GM20000 (cell line): ENCODE measurements at places on chromosomes 12 and 14.
A peak's percentile ranks its signal among the peaks of the same experiment; 100 is the strongest.

- no peak for DNase-seq
These were observed 90.1 kb downstream of the NCOR2 start for GRCh38 chr12:124477107-124477915.

DNA sequence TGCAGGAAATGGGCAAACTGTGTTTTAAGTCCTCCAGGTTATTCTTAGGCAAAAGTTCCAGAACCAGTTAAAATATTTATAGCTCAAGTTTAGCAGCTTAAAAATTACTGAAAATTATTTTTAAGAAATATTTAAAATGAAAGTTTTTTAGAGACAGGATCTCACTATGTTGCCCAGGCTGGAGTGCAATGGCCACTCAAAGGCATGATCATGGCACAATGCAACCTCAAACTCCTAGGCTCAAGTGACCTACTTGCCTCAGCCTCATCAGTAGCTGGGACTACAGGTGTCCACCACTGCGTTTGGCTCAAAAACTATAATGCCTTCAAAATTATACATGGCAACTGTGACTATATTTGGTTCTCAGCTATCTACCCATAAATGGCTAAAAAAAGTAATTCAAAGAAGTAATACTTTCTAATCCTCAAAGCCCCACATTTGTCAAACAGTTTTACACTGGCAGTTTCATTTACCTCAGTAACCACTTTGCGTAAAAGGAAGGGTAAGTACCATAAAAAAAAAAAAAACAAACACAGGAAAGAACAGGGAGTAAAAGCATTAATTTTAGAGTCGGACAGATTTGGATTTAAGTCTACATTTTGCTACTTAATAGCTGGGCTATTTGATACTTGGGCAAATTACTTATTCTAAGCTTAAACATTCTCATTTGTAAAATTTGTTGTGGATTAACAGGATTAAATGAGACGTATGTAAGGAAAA, 9.2 kb downstream of the KLHL28 start:
- no peak for DNase-seq

DNA sequence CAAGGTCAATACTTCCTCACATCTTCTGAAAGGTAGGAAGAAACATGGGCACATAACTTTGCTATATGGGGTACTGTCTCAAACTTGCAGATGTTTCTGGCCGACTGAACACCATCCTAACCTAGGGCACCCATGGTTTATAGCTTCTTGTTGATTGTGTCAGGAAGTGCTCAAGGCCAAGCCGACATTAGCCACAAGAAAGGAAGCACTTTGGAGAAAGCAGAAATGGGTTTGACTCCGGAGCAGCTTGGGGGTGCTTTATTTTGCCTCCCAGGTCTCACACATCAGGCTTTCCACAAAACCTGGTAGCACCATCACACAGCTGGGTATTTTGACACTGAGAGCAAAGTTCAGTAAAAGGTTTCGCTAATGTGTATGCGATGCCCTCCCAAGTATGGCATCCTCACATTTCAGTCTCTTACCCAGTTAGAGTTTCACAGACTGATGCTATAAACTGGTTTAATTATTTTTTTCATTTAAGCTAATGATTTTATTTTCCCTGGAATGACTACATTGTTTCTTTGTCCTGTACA, 25.2 kb upstream of the BHLHE41 start:
- DNase-seq, result no peak

- no peak for DNase-seq
These were observed 68.9 kb upstream of the STAC3 start for GRCh38 chr12:57319678-57320469.

- DNase-seq, result no peak
These were observed 189.2 kb downstream of the LRIG3 start for GRCh38 chr12:58731096-58731495.

DNA sequence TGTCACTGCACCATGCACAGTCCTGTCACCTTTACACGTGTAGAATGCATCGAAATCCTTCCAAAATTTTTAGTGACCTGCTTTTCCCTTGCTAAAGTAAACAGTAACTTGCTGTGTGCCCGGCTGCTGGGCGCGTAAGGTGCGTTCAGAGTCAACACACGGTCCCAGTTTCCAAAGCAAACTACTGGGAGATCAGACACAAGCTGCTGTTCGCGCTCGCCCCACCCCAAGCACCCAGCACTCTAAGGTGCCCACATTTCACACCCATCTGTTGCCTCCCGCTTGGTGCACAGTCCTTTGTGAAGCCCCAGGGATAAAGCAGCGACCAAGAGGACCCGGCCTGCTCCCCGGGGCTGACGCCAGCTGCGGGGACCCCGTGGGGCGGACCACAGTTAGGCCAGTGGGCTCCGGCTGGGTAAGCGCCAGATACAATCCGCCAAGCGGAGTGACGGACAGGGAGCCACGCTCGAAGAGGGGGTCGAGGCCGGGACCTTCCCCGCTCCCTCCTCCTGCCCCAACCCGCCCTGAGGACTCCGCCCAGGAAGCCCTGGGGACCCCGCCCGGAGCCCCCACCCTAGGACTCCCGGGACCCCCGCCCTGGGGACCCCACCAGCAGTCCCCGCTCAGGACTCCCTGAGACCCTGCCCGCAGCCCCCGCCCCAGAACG, 633 bp downstream of the STX2 start:
- peak; percentile 54 for DNase-seq

- no peak for DNase-seq
These were observed 32.3 kb downstream of the SLC15A5 start for GRCh38 chr12:16245209-16245608.

DNA sequence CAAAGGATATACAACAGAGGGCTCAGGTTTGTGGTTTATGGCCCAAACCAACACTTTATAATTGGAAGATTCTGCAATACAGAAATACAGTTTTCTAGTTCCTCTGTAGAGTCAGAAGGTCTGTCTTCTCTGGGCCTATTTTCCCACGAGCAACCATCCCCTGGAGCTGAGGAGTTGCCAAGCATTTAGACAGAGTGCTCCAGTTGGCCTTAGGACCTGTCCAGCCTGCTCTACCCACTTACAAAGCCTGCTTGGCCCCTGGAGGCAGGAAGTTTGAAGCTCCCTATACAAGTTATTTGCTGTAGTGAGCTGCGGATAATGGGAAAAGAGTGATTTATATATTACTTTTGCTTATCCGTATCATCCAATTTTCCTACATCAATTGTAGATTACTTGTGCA, 60.8 kb upstream of the HSPB8 start:
- no peak for DNase-seq

DNA sequence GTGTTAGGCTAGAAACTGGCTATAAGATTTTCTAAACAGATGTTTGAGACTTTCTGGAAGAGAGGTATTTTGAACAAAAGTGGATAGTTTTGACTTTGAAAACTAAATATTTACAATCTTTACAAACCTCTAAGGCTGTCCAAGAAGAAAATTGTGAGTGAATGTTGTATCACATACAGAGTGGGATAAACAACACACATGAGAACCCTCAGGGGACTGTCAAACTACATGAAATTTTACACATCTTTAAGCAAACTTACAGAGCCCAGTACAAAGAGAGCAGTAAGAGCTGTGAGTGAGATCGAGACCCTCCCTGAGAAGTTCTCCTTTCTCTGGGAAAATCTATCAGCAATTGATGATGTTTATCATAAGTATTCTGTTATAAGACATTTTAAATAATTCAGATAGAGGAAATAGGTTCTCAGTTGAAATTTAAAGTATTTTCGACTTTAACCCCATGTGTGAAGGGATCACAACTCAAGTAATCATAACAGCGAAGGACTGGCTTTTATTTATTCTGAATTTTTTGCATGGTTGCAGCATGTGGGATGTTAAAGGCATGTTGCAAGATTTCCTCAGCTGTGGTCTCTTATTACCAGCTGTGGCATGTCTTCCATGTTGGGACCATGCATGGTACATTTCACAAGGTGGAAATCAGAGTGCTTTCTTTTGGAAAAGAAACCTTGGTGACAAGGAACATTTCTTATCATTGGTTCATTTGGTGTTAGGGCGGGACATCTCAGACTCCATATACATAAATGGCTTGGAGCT, 264.0 kb upstream of the PRICKLE1 start:
- DNase-seq, result no peak

GRCh38 chr14:89198544-89199329, 218.3 kb downstream of the FOXN3 start:
- no peak for DNase-seq

DNA sequence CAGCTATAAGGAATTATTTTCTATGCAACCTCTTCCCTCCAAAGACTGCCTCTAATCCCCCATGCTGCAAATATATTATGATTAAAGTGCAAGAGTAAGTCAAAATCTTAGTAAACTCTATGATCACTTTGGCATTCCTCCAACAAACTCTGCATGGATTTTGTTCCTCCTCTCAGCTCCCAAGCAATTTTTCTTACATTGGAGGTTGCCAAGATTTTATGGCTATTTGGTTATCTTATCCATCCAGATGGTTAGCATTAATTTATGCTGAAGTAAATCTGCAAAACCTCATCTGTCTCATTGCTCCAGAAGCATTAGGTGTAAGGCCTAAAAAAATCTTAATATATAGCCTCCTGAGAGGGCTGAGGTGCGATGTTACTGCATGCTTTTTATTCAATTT, 228.1 kb downstream of the CHST11 start:
- no peak for DNase-seq

DNA sequence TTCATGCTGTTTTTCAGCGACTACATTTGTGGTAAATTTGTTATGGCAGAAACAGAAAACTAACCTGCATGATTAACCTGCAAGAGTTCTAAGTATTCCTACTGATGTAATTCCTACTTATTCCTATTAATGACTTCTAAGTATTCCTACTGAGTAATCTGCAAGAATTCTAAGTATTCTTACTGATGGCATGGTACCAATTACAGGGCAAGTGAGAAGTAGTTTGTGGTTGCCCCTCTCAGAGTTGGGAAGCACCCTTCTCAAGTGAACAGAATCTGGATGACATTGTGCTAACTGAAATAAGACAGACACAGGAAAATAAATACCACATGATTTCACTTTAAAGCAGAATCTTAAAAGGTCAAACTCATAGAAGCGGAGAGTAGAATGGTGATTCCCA, 100.9 kb upstream of the CPNE8 start:
- no peak for DNase-seq

DNA sequence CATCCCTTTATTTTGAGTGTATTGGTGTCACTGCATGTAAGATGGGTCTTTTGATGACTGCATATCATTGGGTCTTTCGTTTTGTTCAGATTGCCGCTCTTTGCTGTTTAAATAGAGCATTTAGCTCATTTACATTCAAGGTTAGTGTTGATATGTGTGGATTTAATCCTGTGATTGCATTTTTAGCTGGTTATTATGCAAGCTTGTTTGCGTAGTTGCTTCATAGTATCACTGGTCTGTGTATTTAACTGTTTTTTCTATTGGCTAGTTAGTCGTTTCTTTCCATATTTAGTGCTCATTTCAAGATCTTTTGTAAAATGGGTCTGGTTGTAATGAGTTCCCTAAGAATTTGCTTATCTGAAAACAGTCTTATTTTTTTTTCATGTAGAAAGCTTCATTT, 1170.6 kb upstream of the SEL1L start:
- no peak for DNase-seq

DNA sequence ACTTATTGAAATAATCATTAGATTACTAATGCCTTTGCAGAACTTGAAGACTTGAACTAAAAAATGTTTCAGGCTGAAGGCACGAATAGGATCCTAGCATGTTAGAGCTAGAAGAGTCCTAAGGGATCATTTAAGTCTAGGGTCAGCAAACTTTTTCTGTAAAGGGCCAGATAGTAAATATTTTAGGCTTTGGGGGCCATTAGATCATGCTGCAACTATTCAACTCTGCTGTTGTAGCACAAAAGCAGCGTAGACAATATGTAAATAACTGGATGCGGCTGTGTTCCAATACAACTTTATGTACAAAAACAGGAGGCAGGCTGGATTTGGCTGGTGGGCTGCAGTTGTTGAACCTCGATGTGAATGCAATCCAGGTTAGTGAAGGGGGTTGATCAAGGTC, 221.7 kb downstream of the ATP23 start:
- no peak for DNase-seq

DNA sequence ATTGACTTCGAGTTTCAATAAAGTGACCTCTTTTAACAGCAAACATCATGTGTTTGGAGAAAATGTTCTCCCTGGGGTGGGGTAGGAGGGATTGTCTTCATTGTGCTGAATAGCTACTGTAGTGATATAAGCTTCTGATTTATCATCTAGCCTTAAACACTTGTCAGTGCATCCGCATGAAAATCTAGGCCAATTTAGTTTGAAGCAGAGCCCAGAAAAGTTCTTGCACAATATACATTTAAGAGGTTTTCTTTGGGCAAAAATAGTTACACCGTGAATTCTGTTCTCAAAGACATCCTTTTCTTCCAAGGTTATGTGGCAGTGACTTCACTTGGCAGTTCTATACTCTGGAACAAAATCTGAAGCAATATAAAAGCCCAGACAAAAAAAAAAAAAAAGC, 136.0 kb upstream of the IFNG-AS1 start:
- DNase-seq, result no peak

DNA sequence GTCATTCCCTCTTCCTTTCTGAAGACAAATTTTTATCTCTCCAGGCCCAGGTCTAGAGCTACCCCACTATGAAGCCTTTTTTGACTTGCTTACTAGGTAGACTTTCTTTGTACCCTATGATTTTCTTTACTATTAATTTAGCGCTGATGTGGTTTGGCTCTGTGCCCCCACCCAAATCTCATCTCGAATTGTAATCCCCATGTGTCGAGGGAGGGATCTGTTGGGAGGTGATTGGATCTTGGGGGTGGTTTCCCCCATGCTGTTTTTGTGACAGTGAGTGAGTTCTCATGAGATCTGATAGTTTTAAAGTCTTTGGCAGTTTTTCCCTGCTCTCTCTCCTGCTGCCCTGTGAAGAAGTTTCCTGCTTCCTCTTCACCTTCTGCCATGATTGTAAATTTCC, 118.1 kb downstream of the SLC38A1 start:
- DNase-seq, result no peak

DNA sequence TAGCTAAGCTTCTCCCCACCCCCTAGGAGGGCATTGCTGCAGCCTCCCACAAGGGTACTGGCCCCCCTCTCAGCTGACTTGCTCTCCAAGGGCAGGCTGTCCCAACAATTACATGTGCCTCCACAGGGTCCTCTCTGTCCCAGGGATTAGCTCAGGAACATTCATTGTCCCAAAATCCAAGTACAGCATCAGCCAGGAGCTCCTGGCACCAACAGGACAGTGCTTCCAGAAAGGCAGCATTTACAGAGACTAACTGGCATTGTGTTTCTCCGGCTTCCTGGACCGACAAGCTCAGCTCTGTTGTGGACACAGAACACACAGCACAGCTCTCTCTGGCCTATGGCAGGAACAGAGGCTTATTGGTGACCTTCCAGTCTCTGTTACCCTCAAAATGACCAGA, 21.7 kb downstream of the ABCD4 start:
- DNase-seq, result no peak

DNA sequence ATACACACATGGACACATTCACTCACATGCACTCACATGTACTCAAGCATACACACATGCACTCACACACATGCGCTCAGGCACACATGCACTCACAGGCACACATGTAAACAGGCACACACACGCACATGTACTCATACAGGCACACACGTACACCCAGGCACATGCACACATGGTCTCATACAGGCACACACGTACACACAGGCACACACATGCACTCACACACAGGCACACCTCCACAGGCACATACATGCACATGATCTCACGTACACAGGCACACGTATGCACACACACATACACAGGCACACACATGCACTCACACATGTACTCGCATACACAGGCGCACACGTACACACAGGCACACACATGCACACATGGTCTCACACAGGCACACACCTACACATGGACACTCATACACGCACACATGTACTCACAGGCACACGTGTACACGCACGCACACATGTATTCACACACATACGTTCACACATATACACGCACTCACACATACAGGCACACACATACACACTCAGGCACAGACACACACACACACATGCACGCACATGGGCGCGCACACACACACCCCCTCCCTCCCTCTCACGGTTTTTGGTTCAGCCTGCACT, 138.9 kb downstream of the CACNA1C start:
- no peak for DNase-seq
